Cardiac fibroblast (primary cell): ENCODE measurements at places on chromosomes 4 and X.

DNA sequence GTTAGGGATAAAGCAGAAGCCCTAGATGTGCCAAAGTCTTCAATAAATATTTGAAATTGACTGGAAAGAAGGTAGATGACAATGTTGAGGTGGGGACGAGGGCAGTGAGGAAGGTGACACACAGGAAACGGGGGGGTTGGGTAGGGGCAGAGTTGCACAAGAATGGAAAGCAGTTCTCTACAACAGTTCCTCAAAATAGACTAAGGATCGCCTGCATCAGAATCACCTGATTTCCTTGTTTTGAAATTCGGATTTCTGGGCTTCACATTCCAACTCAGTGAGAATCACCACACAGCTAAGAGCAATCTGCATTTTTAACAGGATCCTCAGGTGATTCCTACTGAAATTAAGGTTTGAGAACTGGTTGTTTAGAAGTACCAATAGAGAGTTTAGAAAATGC is 70.6 kb downstream of the ARFIP1 start:
- DNase-seq = peak; percentile 82

DNA sequence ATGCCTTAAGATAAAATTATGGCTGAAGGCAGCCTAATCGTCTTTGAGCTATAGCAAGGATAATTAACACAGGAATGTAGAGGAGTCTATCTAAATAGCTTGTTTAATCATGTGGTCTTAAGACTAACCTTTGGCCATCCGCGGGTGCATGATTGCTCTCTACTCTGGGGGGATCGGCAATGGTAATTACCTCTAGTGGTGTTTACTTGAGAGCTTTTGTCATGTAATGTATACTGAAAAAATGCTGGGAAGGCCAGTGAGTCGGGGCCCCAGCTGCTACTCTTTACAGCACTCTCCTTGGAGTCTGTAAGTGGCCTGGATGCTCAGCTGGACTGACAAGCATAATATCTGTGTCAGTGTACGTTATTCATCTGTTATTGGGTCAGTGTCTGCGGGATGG is 65.5 kb upstream of the GNPDA2 start:
- no peak for DNase-seq

GRCh38 chrX:642436-643240 is 12.0 kb downstream of the SHOX start:
- no peak for DNase-seq

DNA sequence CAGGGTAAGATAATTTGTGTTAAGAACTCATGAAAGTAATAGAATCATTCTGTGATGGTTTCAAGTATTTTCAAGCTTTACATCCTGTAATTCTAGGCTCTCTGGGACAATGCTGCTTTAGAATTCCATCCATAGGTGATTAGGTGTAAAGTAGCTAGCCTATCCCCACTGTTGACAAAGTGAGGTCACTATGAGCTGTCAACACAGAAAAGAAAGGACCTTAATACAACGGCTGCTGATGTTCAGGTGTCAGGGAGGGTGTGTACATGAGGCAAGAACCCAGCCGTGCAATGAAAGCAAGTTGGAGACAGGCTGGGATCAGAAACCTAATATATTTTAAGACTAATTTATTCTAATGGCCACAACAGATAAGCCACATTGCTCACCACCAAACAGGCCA is 36.8 kb upstream of the SH3RF1 start:
- no peak for DNase-seq

DNA sequence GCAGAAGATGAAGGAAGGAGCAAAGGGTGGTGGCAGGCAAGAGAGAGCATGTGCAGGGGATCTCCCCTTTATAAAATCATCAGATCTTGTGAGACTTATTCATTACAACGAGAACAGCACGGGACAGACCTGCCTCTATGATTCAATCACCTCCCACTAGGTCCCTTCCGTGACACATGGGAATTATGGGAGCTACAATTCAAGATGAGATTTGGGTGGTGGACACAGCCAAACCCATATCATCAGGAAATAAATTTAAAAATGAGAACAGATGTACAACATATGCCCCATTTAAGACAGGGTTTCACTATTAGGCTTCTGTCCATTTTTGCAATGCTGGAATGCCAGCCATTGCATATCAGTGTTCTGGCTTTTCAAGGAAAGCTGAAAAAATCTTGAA is 346.7 kb upstream of the SLIT2 start:
- no peak for DNase-seq
